Naive thymus-derived CD4-positive, alpha-beta T cell (primary cell): ENCODE measurements at places on chromosomes 4 and X.

GRCh38 chr4:186940476-186940875 lies 216.8 kb upstream of the FAT1 start:
- DNase-seq, result no peak

GRCh38 chr4:88765729-88766128 lies 68.1 kb upstream of the NAP1L5 start:
- DNase-seq, result no peak

- DNase-seq, result no peak
Measured at GRCh38 chr4:107044170-107044569, 8.1 kb upstream of the DKK2 start.

- DNase-seq, result no peak
Measured at GRCh38 chrX:153526042-153526441, 8.6 kb downstream of the ATP2B3 start.

GRCh38 chrX:105210258-105210657 lies 10.2 kb downstream of the TEX13A start:
- DNase-seq, result no peak

DNA sequence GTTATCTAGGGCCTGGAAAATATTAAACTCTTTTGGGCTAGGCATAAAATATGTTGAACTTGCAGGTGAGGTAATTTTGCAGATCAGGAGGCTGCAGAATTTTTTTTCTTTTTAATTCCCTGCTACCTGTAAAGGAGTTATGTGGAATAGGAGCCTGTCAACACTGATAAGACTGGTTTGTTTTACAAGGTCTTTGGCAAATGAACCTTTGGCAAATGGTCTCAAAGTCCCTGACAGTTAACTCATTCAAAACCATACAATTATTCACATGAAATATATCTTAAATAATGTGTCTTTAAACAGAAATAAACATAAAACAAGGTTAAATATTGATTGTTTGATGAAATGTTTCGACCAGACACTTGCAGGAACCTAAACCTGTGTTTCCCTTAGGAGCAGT lies 340.2 kb downstream of the GASK1B start:
- no peak for DNase-seq

DNA sequence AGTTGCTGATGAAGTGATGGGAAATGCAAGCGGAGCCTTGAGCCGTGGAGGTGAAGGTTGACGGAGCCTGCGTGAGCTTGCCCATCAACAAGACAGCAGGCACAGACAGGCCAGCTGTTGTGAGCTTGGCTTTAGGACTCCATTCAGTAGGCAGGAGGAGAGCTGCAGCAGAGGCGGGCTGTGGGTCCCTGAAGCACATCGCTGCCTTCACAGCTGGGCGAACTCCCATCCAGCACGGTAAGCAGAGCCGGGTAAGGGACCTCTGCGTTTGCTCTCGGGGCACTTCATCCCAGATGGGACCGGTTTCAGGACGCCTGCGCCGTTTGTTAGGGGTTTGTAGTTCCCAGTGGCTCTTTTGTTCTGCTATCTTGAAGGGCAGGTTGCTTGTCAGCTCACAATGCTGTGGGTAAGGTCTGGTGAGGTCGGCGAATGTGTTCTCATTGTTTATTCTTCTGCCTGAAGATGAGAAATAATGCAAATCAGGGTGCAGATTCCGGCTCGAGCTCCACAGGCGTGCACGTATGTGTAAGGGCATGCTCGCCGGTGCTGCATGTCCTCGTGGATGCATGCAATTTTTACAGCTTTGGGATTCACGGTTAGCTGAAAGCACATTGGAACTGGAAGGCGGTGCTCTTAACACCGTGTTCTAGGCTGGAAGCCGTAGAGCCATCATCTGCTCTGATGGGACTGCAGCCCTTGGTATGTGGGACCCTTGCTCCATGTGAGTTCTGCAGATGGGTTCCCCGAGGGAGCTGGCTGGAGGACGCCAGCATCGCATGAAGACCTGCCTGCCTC lies 54.6 kb upstream of the CLDN34 start:
- DNase-seq, result no peak

- no peak for DNase-seq
Measured at GRCh38 chrX:26788402-26788998, 572.5 kb downstream of the MAGEB5 start.

- no peak for DNase-seq
Measured at GRCh38 chr4:94515365-94515764, 63.6 kb downstream of the PDLIM5 start.

- DNase-seq, result no peak
Measured at GRCh38 chr4:138672393-138672976, 343.1 kb upstream of the NOCT start.

- DNase-seq, result no peak
Measured at GRCh38 chrX:46757052-46757451, 1.9 kb downstream of the SLC9A7 start.

- DNase-seq, result no peak
Measured at GRCh38 chr4:15414551-15415091, 13.2 kb upstream of the C1QTNF7 start.

DNA sequence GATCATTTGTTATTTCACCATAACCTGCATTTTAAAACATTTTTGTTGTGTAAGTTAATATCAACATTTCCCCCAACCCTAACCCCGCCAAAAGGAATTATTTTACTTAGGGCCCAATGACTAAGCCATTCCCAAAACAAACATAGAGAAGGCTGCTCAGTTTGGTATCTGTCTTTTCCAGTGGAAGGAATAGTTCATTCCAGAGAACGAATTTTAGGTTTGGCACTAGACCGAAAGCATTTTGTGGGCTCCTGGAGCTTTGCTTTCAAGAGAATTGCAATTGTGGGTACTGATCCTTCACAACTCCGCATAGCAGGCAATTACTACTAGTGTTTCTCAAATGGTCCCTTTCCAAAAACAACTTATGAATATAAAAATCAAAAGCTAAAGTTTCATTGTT lies 226.7 kb upstream of the MAD2L1 start:
- no peak for DNase-seq

- no peak for DNase-seq
Measured at GRCh38 chrX:151711154-151711553, 4.7 kb upstream of the FATE1 start.

GRCh38 chr4:5956285-5957021 lies 61.8 kb downstream of the C4orf50 start:
- DNase-seq, result no peak

GRCh38 chr4:10737337-10737736 lies 52.8 kb upstream of the CLNK start:
- no peak for DNase-seq
